ENCODE measurements at places on chromosomes 1 and 21. TPM values are rescaled to one million over a fixed set of nuclear protein-coding genes. Genes with fewer than 3 reads are reported as not detected.

DNA sequence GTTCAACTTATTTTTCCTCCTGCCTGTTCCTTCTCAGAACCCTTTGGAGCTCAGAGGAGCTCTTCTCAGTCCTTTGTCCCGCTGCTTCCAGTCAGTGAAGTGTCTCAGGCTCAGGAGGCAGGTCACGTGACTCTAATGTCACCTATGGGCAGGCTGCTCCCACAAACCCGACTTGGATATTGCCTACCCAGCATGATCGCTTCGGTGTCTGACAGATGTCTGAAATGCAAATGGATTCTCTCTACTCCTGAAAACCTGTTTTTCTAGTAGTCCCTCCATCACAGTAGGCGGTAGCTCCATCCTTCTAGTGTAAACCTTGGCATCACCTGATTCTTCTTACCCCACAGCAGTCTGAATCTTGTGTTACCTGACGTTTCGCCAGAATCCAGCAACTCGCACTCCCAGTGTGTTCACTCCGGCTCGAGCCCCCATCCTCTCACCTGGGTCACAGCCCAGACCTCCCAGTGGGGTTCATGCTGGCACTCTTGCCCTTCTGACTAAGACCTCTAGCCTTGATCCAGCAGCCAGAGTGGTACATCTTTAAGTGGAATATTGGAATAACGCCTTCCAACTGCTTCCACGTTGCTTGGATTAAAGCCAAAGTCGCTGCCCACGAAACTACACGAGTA, 5.4 kb downstream of the PADI6 start:
- DNase-seq: no peak

GRCh38 chr1:34712007-34712688, 42.7 kb upstream of the GJB5 start:
- DNase-seq: no peak

GRCh38 chr1:208499601-208500000, 255.4 kb upstream of the PLXNA2 start:
- DNase-seq: no peak

Gene UBASH3A
- 0.20 TPM for total RNA-seq

Gene SPRTN
- total RNA-seq: 7.0 TPM

GRCh38 chr1:177448652-177449357, 278.0 kb downstream of the BRINP2 start:
- no peak for DNase-seq

Gene COL24A1
- total RNA-seq: not detected

GRCh38 chr1:3654549-3655281, 2.4 kb downstream of the TP73 start:
- DNase-seq: no peak

Data from left lobe of liver (tissue), 2 donors.